ENCODE measurements at places on chromosomes 3 and 15.

DNA sequence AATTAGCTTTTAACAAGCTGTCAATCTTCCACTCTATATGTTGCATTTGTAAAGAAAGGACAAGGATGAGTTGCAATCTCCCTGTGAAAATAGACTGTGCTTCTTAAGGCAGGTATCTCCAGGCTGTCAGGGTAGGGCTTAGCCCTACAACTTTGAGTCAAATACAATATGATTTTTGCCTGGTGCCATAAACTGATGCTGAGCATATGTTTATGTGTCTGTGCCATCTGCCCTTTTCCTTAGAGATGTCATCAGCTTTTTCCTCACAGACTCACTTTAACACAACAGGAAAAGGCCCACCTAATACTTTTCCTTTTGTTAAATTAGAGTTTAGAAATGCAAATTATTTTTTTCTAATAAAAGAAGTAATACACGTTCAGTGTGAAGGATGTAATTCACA is 548.3 kb downstream of the NLGN1 start:
- DNase-seq: no peak

GRCh38 chr3:74393426-74393825 is 221.0 kb downstream of the CNTN3 start:
- no peak for DNase-seq

GRCh38 chr15:65828585-65828984 is 36.5 kb upstream of the DENND4A start:
- no peak for DNase-seq

- DNase-seq: no peak
Measured at GRCh38 chr3:190941694-190942260, 79.3 kb upstream of the GMNC start.

DNA sequence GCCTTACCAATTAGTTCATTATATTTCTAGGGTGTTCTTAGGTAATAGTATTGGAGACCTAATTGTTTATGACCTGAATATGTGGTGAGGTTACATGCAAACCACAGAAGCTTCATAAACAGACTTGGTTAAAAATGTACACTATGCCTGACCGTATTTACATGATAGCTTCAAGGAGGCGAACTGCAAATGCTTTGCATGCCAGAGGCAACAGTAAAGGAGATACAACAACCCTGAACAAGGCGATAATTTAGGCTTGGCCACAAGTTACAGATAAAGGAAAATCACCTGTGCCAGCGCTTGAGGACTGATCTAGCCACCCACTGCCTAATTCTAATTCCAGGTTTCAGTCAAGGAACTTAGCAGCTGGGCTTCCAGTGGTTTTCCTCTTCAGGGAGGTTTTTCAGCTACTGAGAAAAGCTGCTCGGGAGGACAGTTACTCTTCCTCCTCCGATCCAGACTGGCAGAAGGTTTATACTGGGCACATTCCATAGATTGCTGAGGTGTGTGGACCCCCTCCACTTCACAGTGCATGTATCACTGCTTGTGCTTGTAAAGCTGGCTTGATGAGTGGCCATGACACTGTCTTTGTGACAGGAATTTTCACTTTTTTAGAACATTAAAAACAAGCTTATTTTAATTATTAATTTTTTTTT is 95.6 kb downstream of the DHX36 start:
- DNase-seq: no peak

DNA sequence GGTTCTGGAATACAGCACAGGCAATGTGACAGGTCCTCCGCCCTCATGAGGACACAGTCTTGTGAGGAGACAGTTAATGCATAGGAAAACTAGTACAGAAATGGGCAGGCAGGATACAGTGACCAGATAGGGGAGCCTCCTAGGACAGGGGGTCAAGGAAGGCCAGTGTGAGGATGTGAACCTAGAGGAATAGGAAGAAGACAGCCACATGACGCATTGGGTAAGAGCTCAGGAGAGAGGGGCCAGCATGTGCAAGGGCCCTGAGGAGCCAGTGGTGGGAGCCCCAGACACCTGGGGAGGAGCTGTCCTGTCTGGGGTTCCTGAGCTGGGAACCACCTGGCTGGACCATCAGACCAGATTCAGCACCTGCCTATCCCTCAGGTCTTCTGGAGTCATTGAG is 15.6 kb downstream of the IRAK2 start:
- no peak for DNase-seq

Data from stimulated activated CD8-positive, alpha-beta memory T cell treated with anti-CD3 and anti-CD28 coated beads, Interleukin-15, amount 100 ng/mL, for 4 hours (primary cell).